ELR (cell line): ENCODE measurements at places on chromosomes 2 and 18.

DNA sequence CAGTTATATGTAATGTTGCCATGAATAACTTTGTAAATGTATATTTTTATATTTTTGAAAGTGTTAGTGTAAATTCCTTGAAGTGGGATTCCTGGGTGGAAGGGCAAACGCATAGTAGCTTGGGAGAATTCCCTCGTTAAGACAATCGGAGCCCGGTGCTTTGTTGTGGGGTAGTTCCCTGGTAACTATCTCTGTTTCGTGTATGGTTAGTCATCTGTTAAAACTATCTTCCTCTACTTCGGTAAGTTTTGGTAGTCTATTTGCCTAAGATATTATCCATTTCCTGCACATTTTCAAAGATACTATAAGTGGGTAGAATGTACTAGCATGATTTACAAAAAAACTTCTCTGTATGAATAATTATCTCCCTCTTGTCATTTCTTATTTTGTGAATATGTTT is 113.8 kb upstream of the NRXN1 start:
- DNase-seq: no peak

DNA sequence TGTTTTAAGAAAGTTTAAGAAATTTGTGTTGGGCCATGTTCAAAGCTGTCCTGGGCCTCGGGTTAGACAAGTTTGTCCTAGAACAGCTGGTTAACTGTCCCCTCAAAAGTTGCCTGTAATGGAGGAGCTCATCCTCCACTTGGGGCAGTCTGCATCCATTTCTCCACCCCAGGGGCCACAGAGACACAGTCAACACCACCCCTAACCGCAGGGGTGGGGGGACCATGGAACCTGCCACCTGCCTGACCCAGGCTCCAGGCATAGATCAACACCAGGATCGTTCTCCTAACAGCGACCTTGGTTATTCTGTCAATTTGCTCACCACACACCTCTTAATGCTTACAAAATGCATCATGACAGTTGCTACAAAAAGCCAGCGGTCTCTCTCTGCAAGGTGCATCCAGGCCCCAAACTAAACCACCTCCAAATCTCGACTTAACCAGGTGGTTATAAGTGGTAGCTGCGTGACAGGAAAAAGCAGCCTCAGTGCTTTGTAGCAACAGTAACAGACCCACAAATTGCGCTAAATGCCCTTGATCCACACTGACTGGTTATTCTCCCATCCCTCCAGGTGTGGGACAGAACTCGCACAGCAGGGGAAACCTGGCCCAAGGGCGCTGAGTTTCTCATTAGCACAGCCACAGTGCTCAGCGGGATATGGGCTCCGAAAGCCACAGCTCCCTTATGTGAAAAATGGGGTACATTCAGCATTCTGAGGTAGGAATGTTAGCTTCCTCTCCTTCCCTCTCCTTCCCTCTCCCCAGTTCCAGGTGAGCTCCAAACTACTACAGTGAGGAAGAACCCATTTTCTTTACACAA is 48.0 kb downstream of the HDLBP start:
- no peak for DNase-seq

DNA sequence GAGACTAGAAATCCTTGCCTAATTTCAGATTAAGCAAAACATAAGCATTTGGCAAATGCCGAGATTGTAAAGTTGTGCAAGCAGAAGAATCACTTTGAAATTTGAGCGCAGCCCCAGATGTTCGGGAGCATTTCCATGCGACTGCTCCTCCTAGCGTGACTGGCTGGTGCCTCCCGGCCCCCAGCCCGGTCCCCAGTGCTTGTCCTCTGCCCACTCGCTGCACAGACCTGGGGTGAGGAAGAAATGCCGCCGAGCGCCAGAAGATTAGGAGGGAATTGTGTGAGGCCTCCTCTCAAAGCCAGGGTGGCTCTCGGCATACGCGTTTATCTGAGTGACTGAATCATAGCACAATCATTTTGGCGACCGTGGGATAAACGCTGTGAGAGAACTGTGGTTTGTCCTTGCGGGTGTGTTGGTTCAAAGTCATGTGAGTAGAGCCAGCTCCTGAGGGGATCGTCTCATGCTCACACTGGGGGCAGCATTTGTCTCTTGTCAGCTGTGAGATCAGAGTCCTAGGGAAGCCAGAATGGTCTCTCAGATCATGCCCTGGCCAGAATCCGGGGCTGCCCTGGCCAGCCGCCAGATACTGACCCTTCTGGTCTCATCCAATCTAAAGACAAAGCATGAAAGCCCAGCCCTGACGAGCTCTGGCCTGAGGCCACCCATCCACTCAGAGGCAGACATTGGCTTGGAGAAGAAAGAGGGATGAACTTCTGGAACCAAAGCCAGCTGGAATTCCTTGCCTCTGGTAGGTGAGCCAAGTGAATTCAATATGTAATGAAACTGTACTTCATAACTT is 189.3 kb downstream of the SH3RF3 start:
- peak; percentile 95 for DNase-seq

- no peak for DNase-seq
Observed at GRCh38 chr2:10142640-10142965, 20.1 kb downstream of the RRM2 start.

- no peak for DNase-seq
Observed at GRCh38 chr2:197265924-197266323, 44.7 kb downstream of the ANKRD44 start.

DNA sequence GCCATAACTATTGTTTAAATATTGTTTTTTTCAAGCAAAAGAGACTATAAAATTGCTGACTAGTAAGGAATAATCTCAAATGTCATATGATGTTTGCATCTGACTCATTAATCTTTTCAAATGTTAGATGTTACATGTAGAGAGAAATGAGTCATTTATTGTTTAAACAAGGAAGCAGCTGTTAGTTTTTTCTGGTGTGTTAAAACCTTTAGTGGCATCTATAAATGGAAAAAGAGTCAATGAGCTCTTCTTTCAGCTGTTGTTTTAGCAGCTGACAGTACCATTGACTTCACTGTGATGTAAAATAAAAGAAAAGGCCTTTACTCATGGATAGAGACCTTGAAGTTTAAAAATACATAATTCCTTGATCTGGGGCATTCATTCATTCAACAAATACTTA is 1.8 kb upstream of the KLHL41 start:
- peak; percentile 88 for DNase-seq

GRCh38 chr2:46268196-46268595 is 29.0 kb upstream of the EPAS1 start:
- DNase-seq: no peak

- DNase-seq: no peak
Observed at GRCh38 chr2:85439986-85440385, 21.5 kb downstream of the SH2D6 start.

DNA sequence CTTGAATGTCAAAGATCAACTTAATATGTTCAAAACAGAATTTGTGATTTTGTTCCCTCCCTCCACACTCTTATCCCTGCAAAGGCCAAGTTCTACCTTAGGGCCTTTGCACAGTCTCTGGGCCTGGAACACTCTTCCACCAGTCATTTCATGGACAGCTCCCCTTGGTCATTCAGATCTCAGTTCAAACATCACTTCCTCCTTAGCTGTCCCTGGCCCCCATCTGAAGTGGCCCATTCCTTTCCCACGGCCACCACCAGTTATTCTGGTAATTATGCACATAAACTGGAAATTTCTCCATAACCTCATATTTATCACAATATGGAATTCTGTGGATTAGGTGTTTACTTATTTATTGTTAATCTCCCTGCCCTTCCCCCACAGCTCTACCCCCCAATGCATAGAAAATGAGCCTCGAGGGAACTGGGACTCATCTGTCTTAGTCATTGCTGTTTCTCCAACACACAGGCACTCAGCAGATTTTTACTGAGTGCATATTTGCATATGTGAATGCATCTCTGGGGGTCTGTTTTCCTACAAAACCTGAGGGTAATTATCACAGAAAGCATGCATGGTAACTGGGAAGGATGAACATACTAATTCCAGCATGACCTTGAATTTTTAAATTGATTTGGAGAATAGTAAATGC is 35.5 kb upstream of the SPTBN1 start:
- no peak for DNase-seq

GRCh38 chr2:138421971-138422335 is 79.6 kb upstream of the SPOPL start:
- DNase-seq: peak; percentile 86

DNA sequence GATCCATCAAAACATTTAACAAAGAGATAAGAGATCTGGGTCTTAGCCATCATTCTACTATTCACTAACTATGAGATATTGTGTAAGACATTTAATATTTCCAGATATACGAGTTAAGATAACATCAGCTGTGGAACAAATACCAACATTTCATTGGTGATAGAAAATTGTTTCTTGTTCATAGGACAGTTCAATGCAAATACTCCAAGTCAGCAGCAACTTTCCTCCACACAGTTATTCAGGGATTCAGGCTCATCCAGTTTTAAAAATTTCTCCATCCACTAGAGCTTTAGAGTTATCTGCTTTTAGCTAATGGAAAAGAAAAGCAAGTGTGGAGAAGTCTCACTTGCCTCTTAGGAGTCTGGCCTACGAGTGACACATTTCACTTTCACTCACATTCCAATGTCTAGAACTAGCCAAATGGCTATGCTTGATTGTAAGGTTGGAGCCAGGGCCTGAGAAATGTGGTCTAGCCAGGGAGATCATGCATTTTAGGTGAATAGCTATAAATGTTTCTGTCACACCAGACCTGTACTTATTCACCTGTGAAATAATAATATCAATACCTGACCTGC is 119.3 kb upstream of the MAPRE2 start:
- no peak for DNase-seq

DNA sequence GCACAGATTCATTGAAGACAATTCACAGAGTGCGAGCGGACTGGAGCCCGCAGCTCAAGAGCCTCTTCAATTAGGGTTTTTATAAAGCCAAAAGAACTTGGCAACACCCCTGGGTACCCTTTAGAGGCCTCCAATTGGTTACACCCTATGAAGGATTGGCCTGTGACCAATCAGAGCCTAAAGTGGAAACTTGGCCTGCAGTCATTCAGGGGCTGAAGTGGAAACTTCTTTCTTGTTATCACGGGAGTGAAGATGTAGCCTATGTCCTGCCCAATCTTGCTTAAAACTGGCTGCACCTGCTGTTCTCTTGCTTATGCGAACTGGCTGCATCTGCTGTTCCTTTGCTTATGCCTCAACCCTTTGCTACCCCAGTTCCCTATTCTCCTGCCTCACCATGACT is 1.8 kb upstream of the HJURP start:
- DNase-seq: no peak
